ENCODE measurements at places on chromosomes 4 and X.

- DNase-seq = no peak
These were observed 74.3 kb upstream of the PPP2R3B start for GRCh38 chrX:460823-461640.

GRCh38 chr4:95869961-95870500 is 30.1 kb downstream of the PDHA2 start:
- peak; percentile 71 for DNase-seq

DNA sequence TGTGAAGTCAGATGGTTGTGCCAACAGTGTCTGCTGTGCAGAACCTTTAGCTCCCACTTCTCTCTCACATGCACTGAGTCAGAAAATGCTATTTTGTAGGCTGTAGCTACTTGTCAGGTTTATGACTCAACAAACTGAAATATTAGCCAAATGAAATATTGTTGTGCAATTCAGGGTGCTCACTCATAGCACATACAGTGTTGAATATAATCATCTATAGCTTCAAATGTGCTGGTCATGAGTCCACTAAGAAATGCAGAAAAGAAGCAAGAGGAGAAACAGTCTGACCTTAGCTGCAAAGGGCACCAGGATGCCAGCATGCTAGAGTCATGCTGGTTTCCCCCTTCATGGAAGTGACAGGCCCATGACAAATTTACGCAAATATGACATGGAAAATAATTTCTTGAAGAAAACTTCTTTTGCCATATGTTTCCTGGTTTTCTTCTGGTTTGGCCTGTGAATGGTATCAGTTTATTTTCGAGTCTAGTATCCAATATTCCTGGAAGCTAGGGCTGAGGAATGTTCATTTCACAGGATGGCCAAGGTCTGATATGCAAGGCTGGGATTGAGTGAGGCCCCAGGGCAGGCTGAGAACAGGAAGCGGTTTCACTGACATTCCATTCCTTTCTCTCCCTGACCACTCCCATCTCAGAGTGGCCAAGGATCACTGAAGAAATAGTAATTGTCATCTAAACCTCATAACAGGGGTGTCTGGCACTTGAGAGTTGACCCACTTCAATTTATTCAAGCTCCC is 10.3 kb upstream of the CXCL2 start:
- DNase-seq = peak; percentile 77

DNA sequence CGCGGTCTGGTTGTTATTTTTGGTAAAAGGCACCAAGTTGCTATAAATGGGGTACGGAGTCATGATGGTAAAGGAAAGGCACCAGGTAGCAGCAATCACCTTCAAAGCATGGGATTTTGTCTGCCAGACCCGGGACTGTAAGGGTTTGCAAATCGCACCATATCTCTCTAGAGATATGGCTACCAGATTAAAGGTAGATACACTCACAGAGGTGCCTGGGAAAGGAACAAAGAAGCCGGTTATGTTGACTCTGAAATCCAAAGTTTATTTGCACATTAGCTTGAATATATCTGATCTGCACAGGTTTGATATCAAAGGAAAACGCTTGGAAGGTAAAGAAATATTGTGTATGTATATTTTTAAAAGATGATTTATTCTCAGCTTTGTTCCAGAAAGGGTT is 4.6 kb downstream of the CCKAR start:
- no peak for DNase-seq

DNA sequence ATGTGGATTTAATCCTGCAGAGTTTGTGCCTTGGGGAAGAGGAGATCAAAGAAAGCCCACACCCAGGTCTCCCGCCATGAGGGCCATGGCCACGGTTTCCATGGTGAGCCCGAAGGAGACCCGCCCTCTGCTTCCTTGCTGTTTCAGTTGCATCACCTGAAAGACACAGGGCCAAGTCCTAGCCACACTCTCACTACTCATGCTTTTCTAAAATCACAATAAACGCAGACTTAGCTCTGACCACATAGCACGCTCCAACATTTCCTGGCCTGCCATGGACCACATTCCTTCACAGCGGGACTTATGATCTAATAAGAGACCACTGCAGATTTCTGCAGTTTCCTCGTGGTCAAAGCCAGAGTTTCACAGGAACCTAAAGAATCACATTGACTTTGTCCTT is 426.0 kb upstream of the NR3C2 start:
- DNase-seq = no peak

DNA sequence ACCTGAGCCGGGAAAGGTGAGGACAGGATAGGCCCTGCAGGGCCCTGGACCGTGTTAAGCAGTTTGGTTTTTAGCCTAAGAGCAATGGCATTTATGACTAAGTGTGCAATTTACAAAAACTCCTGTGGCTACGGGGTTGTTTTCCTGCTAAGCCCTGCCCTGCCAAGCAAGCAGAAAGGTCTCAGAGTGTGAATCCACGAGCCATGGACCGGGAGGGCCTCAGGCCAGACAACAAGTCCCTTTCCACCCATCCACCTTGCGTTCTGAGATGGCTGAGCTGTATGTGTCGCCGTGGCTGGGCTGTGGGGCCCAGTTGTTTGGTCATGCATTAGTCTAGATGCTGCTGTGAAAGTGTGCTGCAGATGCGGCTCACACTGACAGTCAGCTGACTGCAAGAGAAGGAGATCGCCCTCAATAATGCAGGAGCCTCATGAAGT is 33.9 kb upstream of the AFAP1 start:
- DNase-seq = no peak

- peak; percentile 63 for DNase-seq
These were observed 16.8 kb downstream of the PTTG2 start for GRCh38 chr4:37976991-37977470.

DNA sequence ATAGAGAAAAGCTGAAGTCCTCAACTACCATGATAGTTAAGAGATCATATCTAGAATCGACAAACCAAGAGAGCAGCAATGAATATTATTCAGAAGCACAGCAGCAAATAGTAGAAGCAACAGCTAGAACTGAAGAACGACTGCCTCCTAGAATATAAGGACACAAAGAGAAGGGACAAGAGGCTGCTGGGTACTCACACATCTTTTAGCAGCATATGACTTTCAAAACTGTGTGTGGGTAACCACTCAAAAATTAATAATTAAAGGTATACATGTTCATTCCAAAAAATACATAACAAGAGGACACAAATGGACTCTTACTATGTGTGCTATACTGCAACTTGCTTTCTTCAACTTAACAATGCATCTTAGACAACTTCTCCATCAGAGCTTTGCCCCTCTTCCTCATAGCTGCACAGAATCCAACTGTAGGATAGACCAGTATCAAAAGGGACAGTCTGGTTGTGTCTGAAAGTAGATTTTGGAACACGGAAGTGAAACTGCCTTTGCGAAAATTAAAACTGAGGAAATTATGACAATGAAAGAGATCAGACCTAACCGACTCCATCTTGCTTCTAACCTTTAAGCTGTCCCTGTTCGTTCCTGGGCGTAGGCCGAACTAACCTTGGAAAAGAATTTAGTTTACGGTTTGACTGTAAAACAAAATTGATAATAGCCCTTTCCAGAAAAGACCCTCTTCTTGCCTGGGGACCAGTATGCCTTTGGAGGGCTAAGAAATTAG is 125.7 kb downstream of the SH3KBP1 start:
- DNase-seq = peak; percentile 61

GRCh38 chrX:113510586-113510985 is 670.0 kb upstream of the AMOT start:
- no peak for DNase-seq
